Epithelial cell of esophagus (primary cell): ENCODE measurements at places on chromosomes 12 and 14.
A peak's percentile ranks its signal among the peaks of the same experiment; 100 is the strongest.

GRCh38 chr12:121009741-121010140 is 6.5 kb downstream of the C12orf43 start:
- peak; percentile 71 for DNase-seq

DNA sequence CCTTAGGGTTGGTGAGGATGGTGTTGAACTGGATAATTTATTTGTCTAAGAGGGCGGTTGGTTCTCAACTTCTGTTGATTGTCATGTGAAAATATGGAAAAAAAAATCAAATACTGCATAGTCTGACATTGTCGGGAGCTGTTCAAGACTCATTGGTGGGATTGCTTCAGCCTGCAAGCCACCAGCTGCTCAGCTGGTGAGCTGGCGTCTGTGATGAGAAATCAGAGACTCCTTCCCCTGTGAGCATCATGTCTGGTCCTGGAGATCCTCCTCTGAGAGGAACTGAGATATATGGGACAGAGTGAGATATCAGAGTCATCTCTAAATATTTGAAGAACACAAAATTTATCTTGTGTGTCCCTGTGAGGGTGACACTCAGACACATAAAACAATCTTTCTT is 49.9 kb downstream of the TRIM9 start:
- DNase-seq: no peak

DNA sequence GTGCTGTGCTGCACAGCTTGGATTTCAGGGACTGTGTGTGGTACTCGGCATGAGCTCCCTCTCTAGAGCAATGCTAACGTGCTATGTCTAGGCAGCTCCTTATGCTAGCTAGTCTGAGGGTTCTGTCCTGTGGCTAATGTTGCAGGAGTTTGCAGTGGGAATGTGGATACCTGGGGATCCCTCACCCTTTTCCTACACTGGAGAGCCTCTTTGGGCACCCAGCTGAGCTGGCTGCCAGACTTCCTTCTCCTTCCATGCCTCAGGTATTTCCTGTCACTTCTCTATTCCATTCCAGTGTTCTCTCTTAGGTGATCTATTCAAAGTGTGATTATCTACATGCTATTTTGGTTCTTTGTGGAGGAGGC is 64.9 kb downstream of the FBXO33 start:
- DNase-seq: no peak

DNA sequence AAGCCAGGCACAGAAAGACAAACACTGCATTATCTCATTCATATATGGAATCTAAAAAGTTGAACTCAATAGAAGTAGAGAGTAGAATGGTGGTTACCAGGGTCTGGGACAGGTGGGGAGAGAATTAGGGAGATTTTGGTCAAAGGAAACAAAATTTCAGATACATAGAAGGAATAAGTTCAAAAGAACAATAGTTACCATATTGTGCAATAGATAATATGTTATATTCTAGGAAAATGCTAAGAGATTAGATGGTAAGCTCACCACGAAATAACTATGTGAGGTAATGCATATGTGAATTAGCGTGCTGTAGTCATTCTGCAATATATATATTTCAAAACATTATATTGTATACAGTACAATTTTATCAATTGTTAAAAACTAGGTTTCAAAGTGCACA is 442.5 kb downstream of the KCNH5 start:
- DNase-seq: no peak

- DNase-seq: no peak
Observed at GRCh38 chr12:76697849-76698248, 66.1 kb upstream of the ZDHHC17 start.

GRCh38 chr12:124506145-124506831 is 61.1 kb downstream of the NCOR2 start:
- no peak for DNase-seq

- DNase-seq: peak; percentile 84
Observed at GRCh38 chr14:98186140-98186539, 1085.9 kb downstream of the BCL11B start.

GRCh38 chr12:129119537-129119936 is 266.3 kb downstream of the GLT1D1 start:
- DNase-seq: no peak

DNA sequence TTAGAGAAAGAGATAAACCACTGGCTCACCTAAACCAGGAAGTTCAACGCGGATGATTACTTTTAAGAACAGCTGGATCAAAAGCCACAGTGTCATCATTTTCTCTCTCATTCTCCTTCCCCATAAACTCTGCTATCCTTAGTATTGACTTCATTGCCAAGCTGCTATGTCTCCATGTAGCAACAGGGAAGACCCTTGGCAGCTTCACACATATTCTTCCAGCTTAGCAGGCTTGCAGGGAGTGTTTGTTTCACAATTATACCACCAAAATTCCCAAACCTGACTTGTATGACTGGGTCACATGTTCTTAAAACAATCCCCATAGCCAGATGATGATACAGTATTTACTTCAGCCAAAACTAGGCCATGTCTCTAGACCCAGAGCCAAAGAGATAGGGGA is 235.5 kb downstream of the PAWR start:
- DNase-seq: no peak

- no peak for DNase-seq
Observed at GRCh38 chr14:43087666-43088065, 1419.4 kb downstream of the FSCB start.

GRCh38 chr12:128079-128478 is 61.5 kb downstream of the IQSEC3 start:
- DNase-seq: no peak

DNA sequence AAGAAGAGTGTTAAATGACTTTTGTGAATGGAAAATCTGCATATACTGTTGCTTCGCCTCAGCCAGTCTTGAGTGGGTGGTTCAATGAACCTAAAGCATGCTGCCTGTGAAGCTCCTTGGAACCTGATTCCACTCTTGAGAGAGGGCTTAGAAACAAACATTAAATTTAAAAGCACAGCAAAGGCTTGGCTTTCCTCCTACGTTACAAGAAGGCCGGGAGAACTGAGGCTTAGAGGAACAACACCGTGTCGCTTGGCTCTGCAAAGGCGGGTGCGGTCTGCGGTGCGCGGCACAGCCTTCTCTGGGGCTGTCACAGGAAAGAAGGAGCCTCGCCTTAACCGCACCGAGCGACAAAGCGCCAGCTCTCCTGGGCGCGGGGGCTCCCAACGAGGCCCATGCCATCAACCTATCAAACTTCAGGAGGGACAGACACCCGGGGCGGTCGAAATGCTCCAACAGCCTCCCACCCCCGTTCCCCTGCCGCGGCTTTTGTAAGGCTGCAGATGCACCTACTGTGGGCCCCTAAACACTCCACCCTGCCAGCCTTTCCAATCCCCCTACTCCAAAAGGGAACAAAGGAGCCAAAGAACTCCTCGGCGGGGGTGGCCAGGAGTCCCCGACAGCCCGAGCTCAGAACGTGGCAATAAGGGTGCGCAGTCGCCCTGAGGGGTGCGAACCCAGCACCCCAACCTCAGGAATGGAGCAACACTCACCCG is 729 bp downstream of the OSBPL8 start:
- DNase-seq: peak; percentile 45

DNA sequence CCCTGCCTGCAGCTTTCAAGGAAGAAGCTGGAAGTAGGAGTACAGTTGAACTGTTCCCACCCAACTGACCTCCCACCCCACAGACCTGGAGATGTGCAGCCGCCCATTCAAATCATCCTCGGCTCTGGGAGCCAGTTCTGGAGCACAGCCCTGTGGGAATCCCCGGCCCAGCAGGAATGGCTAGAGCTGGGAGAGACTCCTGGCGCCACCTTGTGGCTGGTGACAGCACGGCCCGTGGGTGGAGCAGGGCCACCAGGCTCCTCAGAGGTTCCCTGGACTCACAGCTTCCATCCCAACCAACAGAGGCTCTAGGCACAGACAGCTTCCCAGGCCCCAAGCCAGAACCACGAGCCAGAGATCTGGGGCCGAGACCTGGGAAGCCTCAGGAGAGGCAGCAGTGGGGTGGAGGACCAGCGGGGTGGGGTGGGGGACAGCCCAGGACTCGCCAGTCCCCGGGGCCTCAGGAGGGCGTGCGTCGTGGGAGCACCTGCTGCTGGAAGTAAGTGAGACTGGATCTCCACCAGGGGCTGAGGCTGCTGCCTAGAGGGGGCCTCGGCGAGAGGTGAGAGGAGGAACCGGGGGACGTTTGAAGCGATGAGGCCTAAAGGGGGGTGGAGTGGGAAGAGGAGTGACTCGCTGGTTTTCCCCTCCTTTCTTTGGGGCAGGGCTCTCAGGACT is 43.4 kb downstream of the RNF34 start:
- DNase-seq: peak; percentile 83

GRCh38 chr14:38134416-38135030 is 73.2 kb upstream of the SSTR1 start:
- DNase-seq: no peak

GRCh38 chr12:26701604-26702215 is 131.3 kb downstream of the ITPR2 start:
- DNase-seq: peak; percentile 58

- no peak for DNase-seq
Observed at GRCh38 chr12:71000255-71000654, 79.7 kb upstream of the PTPRR start.

- DNase-seq: no peak
Observed at GRCh38 chr14:92993302-92993701, 70.4 kb downstream of the CHGA start.

DNA sequence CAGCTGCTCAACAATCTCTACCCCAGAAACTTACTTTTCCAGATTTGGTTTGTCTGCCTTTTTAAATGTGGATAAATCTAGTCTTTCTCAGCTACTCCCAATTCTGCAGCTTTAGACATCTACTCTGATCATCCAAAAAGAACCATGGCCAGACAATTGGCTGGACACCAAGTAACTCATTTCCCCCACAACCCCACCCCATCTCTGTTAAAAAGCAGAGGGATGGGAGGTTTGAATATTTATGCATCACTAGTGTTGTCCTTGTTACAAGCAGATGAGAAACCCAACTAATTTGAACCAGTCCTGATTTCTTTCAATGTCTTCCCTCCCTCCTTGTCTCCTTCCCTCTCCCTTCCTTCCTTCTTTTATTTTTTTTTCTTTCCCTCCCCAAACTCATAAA is 391.9 kb downstream of the GALC start:
- DNase-seq: no peak

DNA sequence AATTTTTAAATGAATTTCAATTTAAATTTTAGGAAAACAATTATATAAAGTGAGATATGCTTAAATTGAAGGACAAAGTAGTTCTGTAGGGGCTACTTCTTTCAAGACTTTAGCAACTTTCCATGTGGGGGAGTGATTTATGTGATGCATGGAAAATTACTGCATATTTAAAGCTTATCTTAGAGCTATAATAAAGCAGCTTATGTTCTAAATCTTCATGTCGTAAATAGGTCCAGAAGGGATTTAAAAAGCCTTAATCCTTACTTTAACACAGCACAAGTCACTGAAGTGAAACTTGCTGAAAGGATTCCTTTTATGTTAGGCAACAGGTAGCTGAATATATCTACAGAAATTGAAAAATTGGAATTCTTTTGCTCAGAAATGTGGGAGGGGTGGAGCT is 340.4 kb downstream of the NAV3 start:
- no peak for DNase-seq

GRCh38 chr12:41532072-41532471 is 344.0 kb downstream of the PDZRN4 start:
- peak; percentile 32 for DNase-seq

DNA sequence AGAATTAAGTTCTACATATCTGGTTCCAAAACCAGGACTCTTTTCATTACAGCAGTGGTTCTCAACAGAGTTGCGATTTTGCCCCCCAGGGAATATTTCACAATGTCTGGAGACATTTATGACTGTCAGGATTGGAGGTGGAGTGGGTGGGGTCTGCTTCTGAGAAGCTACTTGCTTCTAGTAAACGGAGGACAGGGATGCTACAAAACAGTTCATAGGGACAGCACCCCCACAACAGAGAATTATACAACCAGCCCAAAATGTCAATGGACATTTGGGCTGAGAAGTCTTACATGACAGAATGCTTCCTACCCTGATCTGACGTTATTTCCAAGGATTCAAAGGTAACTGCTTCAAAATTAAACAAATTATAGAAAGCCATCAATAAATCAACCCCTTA is 739 bp upstream of the SPATA7 start:
- DNase-seq: peak; percentile 59

DNA sequence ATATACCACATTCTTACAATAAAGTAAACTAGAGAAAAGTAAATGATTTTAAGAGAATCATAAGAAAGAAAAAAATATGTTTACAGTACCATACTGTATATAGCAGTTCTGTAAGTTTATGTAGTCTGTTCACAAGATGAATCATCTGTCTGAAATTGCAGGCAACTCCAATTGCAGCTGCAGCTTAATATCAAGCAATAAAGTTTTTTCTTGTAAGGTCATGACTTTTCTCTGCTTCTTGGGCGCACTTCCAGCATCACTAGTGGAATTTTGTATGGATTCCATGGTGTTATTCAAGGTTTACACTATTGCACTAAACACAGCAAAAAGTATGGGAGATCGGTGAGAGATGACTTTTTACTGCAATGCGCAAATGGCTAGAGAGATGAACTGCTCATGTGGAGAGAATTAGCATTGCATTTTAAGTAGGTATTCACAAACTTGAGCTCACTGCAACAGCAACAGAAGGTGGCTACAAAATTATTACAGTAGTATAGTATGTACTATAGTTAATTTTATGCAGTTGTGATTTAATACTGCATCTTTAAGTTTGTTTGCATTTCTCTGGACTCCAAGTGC is 445.4 kb upstream of the OR4E1 start:
- peak; percentile 42 for DNase-seq

GRCh38 chr14:95495538-95496025 is 20.9 kb downstream of the SYNE3 start:
- DNase-seq: peak; percentile 71

- DNase-seq: no peak
Observed at GRCh38 chr12:116532986-116533342, 26.2 kb upstream of the MAP1LC3B2 start.

DNA sequence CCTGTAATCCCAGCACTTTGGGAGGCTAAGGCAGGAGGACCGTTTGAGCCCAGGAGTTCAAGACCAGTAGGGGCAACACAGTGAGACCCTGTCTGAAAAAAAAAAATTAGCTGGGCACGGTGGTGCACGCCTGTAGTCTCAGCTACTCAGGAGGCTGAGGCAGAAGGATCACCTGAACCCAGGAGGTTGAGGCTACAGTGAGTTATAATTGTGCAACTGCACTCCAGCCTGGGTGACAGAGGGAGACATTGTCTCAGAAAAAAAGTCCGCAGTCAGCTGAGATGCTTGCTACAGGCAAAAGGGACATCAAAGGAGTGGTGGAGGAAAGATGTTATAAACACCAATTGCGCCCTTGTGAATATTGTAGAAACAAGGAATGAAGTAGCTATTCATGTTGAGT is 77.8 kb downstream of the NDUFA12 start:
- no peak for DNase-seq

DNA sequence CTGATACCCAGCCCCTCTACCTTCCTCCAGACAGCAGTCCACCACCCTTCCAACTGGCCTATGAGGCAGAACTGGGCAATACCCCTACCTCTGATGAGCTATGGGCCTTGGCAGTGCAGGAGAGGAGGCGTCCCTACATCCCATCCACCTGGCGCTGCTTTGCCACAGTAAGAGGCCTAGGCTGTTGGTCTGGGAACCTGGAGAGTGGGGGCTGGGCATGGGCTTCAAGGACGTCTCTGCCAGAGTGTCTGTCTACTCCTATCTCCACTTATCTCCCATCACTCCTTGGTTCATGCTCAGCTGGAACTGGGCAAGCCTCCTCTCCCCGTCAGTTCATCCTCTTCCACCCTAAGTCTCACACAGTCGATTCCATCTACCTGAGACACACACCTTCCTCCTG is 6.5 kb downstream of the AMHR2 start:
- no peak for DNase-seq
